NCI-H524 treated with DMSO at 0.1 percent for 48 hours (cell line): ENCODE measurements at places on chromosomes 11 and 22.
A peak's percentile ranks its signal among the peaks of the same experiment; 100 is the strongest.

GRCh38 chr11:4677948-4678347 lies 19.7 kb downstream of the OR51E2 start:
- peak; percentile 78 for DNase-seq

DNA sequence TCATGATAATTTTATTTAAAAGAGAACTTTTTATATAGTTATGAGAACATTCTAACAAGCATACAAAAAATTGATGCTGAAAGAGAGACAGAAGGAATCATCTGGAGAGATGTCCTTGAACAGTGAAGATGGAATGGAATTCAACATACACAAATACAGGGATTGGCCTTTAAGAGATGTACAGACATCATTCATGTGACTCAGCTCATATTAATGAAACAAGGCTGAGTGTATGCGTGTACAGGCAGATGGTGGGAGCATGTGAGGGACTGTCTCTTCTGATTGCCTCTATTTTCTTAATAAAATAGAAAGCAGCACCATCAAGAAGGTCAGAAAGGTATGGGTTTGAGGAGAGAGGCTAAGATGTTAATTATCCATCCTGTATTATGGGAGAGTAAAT lies 793.3 kb downstream of the CNTN5 start:
- DNase-seq: no peak

DNA sequence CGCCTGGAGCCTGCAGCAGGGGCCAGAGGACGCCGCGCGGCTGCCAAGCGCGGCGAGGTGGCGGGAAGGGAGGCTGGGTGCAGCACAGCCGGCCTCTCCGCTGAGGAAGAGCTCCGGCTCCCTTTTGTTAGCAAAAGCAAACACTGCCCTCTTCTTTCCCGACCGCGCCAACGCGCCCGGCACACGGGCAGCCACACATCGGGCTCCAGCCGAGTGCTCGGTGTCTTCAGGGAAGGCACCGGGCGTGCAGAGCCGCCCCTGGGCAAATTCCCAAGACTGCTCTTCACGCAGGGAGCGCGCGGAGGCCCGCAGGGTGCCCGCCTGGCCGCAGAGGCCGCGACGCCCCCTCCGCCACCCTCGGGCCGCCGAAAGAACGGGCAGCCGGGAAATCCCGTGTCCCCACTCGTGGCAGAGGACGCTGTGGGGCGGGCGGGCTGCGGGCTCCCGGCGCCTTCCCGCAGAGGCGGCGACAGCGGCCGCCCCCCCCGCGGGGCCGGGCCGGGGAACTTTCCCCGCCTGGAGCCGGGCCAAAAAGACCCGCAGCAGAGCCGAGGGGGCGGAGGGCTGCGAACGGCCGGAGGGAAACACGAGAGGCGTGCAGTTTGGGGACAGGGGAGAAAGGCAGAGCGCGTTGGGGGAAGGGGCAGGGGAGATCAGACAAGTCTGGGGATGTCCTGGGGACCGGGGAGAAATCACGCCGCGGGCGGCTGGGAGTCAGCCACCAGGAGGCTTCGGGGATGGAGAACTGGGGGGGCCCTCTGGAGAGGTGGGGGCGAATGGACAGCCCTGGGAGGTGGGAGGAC lies 931 bp downstream of the CADM1 start:
- peak; percentile 39 for DNase-seq

DNA sequence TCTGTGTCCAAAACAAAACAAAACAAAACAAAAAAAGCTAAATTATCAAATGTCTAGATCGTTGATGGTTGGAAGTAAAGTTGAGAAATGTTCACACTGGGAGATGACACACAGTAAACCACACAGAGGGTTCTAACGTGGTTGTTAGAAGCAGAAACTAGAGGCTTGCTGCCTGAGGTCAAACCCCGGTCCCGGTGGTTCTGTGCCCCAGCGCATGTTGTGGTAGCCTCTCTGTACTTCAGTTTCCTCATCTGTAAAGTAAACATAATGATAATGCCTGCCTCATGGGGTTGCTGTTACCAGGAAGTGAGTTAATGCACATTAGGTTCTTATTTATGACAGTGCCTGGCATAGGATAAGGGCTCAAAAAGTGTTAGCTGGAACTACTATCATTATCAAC lies 33.4 kb downstream of the PPARA start:
- no peak for DNase-seq

DNA sequence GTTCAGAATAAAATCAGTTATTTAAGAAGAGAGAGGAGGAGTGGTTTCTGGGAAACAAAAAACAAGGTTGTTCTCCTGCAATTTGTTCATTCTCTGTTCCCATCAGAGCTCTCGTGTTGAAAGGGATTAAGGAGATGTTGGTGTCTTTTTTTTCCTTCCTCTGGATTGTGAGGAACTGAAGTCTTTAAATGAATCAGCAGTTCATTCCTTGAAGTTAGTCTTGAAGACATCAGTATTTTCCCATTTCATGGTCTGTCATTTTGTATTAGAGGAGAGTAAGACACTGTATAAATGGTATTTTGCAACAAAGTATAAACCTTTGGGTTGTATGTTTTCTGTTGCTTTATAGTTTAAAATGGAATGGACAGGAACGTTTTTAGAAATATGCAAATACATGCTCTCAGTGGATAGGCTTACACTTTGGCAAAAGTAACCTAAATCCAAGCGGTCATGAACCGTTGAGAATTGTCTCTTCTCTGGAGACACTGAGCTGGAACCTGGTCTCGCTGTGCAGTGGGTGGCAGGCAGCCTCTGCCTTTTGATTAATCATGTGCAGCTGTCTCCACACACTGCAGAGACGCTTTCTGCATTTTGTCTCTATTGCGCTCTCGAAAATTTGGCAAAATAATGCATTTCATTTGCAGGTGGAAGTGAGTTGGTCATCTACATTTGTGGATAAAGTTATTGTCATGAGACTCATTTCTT lies 33.0 kb downstream of the SAMM50 start:
- DNase-seq: no peak

- DNase-seq: no peak
These were observed 6.1 kb downstream of the C11orf96 start for GRCh38 chr11:43948341-43949225.

DNA sequence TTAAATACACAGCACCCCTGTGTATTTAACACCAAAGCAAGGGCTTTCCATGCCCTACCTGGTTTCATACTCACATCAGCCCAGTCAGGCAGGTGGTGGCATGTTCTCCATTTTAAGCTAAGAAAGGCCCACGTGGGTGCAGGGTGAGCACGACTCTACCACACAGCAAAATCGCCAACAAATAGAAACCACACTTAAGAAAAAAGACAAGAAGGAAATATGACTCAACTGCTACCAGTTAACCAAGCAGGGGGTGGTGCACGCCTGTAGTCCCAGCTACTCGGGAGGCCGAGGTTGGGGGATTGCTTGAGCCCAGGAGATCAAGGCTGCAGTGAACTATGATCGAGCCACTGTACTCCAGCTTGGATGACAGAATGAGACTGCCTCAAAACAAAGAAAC lies 35.2 kb upstream of the TFIP11 start:
- DNase-seq: no peak

DNA sequence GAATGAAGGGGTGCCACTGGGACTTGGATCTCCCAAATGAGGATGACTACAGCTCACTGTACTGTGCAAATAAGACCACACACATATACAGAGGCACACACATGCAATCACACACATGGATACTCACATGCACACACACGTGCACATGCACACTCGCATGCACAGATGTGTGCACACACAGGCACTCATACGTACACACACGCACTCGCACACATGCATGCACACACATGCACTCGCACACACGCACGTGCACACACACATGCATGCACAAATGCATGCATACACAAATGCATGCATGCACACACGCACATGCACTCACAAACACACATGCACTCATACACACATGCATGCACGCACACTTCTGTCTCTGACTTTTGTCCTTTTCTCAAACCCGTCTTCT lies 36.0 kb downstream of the TECTA start:
- DNase-seq: no peak

- no peak for DNase-seq
These were observed 77.5 kb upstream of the SEPTIN5 start for GRCh38 chr22:19636696-19637407.

GRCh38 chr11:2277008-2277346 lies 6.6 kb upstream of the ASCL2 start:
- no peak for DNase-seq
